AG08396 (cell line): ENCODE measurements at places on chromosomes 2 and 18.

DNA sequence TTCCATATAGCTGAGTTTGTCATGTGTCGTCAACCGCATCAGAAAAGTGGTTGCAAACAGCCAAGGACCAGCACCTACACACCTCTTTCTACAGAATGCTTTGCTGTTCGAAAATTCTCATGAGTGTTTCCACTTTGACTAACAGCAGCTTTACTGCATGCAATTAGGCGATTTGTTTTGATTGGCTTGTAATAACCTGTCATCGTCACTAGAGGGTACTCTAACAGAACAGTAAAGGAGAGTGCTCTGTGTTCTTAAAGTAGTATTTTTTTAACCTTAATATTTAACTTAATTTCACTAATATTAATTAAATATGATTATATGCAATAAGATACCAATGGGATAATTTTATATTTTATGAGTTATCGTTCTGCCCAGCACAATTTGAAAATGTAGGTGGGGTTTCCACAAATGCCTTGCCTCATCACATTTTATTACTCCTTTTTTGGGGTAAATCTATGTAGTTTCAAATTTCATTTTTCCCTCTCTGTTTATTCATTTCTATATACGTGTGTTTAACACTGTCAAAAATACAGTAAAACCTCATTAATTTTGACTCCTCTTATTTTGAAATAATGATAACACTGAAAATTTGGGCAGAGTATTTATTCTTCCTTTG, 502.2 kb downstream of the NRXN1 start:
- DNase-seq: peak; percentile 30

- DNase-seq: no peak
Observed at GRCh38 chr18:65516209-65516608, 234.6 kb upstream of the CDH7 start.

GRCh38 chr2:40820319-40820718, 368.4 kb upstream of the SLC8A1 start:
- no peak for DNase-seq

DNA sequence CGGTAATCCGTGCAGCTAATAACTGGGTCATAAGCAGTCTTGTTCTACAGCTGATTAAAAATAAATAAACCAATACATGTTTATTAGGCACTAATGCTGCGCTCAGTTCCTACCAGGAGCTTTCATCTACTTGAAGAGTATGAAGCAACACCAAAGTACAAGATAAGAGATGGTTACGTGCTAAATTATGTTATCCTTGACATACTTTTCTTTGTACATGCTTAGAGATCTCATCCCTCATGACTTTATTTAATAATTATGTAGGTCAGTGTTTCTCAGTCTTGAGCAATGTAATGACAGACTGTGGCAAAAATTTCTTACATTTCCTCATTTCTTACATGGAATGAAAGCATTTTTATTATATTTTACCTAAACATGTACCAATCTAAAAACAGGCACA, 54.6 kb upstream of the COBLL1 start:
- DNase-seq: no peak

GRCh38 chr2:231666171-231667095, 41.9 kb upstream of the PTMA start:
- peak; percentile 90 for DNase-seq

- DNase-seq: no peak
Observed at GRCh38 chr18:78660311-78660710, 319.3 kb upstream of the SALL3 start.

DNA sequence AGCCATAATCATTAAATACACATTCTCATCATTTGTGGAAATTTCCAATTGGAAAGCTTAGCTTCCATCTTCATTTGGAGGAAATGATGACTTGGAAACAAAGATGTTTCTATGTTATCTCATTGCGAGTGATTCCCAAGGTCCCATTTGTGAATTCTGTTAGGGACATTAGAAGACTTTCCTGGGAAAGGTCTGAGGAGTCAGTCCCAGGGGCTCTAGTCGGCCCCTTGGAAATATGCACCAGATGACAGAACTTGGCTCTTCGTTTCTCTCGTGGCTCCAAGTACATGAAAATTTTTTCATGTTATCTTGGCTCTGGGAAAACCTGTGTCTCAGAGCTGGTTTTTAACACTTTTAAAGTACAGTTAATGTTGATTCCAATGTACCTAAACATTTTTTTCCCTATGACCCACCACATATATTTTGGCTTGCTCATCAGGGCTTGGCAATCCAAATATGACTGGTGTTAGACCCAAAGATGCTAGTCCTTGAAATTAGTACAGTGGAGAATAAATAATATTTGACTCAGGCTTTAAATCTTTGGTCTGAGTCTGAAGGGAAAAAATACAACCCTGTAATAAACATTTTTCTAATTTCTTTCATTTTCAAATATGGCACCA, 15.4 kb upstream of the CAVIN2 start:
- DNase-seq: no peak

DNA sequence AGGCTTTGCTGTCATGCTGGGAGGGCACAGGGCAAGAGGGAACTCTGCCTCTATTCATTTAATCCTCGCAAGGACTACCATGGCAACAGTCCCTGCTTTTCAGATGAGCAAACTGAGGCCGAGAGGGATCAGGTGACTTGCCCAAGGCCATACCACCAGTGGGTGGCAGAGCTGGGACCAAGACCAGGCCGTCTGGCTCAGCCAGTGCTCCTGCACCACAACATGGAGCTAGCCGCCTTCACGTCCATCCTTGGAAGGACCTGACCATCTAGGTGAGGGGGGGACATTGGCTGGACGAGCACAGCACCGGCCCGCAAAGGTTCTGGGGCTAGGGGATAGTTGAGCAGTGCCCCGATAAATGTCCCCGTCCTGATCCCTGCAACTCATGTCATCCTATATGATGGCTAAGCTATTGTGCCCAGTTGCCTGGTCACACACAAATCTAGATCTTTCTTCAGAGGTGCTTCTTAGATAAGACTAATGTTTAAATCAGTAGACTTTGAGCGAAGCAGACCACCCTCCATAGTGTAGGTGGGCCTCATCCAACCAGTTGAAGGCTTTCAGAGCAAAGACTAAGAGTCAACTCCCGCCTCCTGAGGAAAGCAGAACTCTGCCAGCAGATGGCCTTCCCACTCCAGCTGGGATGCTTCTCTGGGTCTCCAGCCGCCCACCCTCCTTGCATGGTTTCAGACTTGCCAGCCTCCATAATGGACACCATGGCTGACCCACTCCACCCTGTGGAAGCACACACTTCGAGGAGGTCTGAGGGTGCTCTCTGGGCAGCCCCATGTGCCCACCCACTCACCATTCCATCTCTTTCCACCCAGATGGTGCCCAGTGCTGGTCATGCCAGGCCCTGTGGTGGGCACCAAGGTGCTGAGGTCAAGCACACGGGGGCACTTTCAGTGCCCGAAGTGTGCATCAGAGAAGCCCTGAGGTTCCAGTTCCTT, 214.8 kb upstream of the RAB6C start:
- no peak for DNase-seq

DNA sequence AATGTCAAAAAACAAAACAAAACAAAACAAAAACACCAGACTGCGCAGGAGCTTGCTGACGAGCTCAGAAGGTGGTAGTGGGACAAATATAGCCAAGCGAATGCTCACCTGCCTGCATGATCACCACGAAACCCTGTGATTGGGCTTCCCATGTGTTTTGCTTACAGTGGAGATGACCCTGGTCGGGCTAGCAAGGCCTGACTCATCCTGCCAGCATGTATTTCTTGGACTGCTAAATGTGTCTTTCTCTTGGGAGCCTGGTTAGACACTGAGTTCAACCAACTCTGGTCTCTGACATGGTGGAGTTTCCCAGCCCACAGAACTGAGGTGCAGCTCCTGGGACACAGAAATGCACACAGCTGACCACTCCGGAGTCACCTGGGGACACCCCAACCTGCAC, 30.7 kb upstream of the DUSP2 start:
- peak; percentile 69 for DNase-seq

DNA sequence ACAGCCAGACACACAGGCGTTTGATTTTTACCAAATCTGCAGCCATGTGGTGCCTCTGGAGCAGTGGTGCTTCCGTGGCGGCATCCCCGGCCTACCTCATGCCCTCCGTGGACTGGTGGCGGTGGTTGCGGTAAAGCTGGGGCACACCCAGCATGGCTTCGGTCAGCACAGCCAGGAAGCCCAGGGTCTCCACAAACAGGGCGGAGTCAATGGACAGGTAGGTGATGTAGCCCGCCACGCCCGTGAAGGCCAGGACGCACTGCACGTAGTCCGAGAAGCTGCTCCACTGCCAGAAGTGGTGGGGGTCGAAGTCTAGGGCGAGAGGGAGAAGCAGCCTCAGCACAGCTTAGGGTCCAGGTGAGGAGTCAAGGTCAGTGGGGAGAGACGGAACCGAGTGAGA, 32.4 kb downstream of the SLC66A2 start:
- DNase-seq: no peak

DNA sequence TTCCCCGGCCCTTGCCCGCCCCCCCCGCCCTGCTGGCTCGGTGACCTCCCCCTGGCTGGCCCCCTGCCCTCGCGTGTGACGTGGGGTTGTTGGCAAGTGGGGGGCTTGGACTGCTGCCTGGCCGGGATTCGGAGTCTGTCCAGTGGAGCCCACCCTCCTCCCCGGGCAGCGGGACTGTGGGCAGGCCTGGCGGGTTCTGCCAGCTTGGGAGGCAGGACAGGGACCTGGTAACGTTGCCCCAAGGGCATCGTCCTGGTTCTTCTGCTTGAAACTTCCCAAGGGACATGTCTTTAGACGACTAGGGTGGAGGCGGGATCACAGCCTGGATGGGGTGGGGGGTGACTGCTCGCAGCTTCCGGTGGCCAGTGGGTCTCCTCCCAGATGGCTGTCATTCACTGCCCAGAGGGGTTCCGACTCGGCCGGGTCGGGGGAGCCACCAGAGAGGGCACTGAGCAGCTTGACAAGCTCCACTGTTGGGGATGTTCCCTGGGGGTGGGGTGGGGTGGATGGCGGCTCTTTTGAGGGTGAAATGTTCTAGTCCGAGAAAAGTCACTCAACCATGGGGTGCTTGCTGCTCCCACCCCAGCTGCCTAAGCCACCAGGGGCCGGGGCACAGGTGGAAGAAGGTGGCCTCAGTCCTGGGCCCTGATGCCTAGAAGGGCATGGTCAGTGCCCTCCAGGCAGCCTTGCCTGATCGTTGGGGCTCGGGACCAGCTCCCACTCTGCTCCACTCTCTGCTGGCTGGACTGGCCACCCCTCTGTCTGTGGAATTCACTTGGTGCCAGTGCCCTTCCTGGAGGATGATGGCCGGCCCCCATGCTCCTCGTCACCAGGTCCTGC, 4.3 kb upstream of the HS6ST1 start:
- DNase-seq: no peak

DNA sequence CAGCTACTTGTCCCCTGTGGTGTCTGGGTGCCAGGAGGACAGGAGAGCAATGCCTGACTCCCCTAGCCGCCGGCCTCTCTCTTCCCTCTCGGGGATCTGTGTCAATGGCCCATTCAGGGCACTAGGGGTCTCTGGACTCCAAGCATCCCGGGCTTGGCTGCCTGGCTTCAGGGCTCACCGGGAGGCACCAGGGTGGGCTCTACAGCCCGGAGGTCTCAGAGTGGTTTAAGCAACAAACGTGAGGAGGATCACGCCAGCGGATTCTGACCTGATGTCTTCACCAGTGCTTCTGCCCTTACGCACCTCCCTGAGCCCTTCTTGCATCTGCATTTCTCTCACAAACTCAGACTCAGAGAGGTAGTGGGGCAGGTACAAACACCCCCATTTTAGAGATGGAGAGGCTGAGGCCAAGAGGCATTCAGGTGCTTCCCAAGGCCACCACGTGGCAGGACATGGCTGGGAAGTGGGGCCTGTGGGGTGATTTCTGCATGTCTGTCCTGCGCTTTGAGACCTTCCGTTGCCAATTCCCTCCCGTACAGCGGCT, 243.0 kb downstream of the CELF4 start:
- peak; percentile 69 for DNase-seq

- no peak for DNase-seq
Observed at GRCh38 chr2:158097481-158097880, 4.2 kb upstream of the UPP2 start.

DNA sequence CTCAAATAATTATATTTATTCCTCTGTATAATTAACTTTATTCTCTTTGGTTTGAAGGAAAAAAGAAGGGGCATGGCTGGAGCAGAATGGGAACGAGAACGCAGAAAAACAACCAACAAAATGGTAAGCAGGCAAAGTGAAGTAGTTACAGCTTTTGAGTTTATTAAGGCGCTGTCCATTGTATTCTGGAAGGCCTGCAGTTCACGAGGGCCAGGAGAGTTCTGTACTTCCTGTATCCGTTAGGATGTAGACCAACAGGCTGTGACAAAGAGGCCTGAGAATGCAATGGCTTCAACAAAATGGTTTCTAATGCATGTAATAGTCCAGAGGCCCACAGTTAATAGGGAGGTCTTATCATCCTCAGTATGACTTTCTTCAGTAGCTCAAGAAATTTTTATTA, 32.5 kb upstream of the SP100 start:
- no peak for DNase-seq

GRCh38 chr2:100289020-100289419, 33.3 kb downstream of the LONRF2 start:
- no peak for DNase-seq

DNA sequence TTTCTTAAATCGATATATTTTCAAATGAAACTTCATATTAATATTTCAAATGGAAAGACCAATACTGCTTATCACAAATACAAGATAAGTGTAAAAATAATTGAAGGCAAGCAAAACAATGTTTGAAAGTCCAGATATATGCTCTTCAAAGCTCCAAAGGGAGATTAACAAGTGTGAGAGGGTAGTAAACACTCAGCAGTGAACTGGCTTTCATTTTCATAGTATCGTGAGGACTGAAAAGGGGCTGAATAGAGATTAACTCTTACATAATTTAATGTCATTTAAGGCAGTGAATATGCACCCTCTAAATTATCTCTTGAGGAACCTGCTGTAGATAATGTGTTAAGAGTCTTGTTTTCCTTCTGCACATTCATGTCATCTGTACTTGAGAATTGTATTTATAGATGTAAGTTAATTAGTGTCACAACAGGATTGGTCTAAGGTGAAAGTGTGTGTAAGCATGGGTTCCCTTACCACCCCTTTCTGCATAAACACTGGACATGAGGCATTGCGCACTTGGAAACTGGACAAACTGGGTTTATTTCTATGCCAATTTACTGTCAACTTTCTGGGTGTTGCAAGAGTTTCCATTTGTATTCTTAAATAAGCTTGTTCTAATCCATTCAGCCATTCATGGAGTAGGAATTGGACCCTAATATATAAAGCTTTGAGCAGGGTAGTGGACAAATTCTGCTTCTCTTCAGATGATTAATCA, 76.7 kb upstream of the SESTD1 start:
- DNase-seq: no peak

GRCh38 chr2:110858993-110859701, 126.8 kb downstream of the ACOXL start:
- no peak for DNase-seq

DNA sequence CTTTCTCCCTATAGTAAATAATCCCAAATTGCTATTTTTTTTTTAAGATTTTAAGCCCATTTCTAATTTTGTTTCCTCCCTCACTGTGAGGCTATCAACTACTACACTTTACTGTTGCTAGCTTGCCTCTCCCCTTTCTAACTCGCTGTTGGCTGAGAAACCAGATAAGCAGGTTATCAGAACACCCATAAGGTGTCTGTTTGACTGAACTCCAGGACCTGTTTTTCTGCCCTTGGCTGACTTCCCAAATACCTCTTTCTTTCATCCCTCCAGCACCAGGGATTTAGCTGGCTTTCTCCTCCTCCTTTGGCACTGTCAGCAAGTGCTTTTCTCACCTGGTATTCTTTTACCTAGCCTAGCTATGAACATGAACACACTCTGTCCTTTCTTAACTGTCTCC, 11.1 kb downstream of the TRAK2 start:
- DNase-seq: no peak
